GM23338 (cell line): ENCODE measurements at places on chromosomes 12 and 14. TPM values are rescaled to one million over a fixed set of nuclear protein-coding genes. Genes with fewer than 3 reads are reported as not detected.

DNA sequence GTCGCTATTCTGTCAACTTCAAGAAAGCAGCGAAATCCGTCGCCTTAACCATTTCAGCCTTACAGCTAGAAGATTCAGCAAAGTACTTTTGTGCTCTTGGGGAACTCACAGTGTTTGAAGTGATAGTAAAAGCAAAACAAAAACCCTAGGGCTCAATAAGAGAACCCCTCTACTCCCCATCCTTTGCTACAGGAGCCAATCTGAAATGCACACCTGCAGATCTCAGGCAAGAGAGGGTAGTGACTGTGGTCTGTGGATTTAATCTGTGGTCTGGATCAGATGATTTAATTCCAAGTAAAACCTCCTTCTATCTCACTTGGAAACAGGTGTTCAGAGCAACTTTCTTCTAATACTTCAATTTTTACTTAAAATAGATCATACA is 422.9 kb upstream of the OR4E1 start:
- DNase-seq: no peak

GRCh38 chr12:100442403-100442802 is 31.3 kb upstream of the NR1H4 start:
- no peak for DNase-seq

Gene SRRM4
- total RNA-seq: 0.63 and 0.93 TPM in 2 replicates

Gene ANAPC5
- 114 and 125 TPM in 2 replicates for total RNA-seq

DNA sequence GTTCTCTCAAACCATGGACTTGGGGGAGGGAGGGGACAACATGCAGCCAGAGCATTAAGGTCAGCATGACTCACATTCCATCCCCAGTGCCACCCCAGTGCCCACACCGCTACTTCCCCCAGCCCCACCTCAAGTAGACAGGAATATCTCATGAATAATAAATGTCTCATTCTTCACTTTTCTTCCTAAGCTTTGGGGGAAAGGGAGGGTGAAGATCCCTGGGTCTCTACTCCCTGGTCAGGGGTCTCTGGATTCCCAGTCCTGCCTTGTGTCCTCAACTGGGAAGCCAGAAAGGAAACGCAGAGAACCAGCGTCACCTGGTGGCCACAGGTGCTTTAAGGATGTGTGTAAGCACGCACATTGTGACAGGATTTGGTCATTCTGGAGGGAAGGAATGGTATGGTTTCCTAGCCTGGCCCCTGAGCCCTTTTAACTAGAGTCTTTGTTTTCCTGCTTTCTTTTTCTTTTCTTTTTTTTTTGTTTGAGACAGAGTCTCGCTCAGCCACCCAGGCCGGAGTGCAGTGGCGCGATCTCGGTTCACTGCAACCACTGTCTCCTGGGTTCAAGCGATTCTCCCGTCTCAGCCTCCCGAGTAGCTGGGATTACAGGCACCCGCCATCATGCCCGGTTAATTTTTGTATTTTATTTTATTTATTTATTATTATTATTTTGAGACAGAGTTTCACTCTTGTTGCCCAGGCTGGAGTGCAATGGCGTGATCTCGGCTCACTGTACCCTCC is 3.4 kb downstream of the GPR84 start:
- peak; percentile 97 for DNase-seq

Gene NEUROD4
- 0.07 TPM in 1 of 2 replicates, not detected in the other for total RNA-seq

Gene RASAL1
- 5.4 and 8.2 TPM in 2 replicates for total RNA-seq

- DNase-seq: no peak
Observed at GRCh38 chr14:73339206-73339605, 101.9 kb downstream of the PAPLN start.

DNA sequence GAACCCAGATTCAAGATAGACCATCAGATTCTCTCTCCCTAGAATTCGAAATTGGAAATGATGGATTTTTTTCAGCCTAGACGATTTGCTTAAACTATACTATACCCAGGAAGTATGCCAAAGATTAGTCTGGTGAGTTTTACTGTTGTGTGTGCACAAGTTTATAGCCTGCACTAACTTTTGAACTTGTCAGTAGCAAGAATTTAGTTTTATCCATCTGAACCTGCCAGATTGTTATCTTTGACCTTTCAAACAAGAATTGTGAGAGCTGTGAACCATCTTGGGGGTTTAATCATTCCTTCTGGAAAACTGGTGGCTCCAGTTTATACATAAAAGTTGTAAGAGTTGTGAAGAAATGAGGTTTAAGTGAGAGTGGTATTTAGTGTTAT is 243.5 kb upstream of the DAAM1 start:
- DNase-seq: no peak

- DNase-seq: no peak
Observed at GRCh38 chr12:32369202-32369601, 30.2 kb upstream of the FGD4 start.

- DNase-seq: no peak
Observed at GRCh38 chr12:13084898-13085640, 18.4 kb downstream of the GSG1 start.

- no peak for DNase-seq
Observed at GRCh38 chr12:109460538-109460937, 16.6 kb downstream of the KCTD10 start.

DNA sequence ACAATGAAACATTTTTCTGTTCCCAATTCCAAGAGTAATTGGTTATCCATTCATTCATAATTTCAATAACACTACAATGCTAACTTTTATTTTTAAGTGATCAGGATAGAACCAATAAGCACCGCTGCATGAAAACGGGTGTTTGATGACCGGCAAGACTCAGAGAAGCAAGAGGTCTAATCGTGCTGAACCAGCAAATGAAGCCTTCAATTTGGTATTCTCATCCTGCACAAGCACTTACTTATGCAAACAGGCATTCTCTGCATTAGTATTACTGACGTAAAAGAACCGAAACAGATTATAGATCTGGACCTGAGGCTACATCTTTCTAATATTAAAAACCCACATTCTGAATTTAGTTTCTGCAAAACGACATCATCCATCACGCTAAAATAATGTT is 67.7 kb downstream of the RBM19 start:
- no peak for DNase-seq

Gene CARMIL3
- total RNA-seq: 9.7 and 11.8 TPM in 2 replicates
